ENCODE measurements at places on chromosomes 6 and 20.

- DNase-seq, result no peak
These were observed 156.8 kb upstream of the PLCB4 start for GRCh38 chr20:8912096-8912495.

DNA sequence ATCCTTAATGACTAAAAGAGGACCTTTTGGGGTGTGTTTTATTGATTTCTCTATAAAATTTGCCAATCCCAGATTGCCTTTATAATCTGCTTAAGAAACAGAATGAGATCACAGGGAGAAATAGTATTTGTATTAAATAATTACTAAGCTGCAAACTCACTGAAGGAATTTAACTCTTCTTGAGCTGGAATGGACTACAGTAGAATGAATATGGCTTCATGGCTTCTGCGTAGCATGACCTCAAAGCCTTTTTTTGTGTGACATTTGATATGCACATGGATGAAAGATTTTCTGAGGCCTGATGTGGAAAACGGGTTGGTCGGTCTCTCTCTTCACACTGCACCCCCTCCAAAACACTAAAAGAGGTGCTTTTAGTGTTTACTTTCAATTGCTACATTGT is 115.9 kb downstream of the QKI start:
- no peak for DNase-seq

GRCh38 chr6:40336296-40336695 is 250.9 kb downstream of the LRFN2 start:
- DNase-seq, result no peak

- DNase-seq, result no peak
These were observed 182.3 kb upstream of the PRSS16 start for GRCh38 chr6:27065183-27065582.

DNA sequence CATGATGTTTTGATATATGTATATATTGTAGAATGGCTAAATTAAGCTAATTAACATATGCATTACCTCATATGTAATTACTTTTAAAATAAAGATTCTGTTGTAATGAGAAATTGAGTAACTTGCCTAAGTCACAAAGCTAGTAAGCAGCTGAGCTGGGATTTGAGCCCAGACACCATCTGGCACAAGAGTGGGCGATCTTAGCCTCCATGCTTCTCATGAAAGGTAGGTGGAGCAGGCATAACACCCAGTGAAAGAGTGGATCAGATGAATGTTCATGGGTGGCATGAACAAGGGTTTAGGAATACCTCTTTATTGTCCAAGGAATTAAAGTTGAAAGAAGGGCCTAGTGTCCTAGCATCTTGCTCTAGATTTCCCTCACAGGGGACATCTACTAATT is 365.4 kb downstream of the TFAP2B start:
- DNase-seq, result no peak

GRCh38 chr6:147509891-147510290 is 1.4 kb downstream of the SAMD5 start:
- no peak for DNase-seq

GRCh38 chr6:34926655-34927054 is 37.6 kb downstream of the ANKS1A start:
- DNase-seq, result no peak

DNA sequence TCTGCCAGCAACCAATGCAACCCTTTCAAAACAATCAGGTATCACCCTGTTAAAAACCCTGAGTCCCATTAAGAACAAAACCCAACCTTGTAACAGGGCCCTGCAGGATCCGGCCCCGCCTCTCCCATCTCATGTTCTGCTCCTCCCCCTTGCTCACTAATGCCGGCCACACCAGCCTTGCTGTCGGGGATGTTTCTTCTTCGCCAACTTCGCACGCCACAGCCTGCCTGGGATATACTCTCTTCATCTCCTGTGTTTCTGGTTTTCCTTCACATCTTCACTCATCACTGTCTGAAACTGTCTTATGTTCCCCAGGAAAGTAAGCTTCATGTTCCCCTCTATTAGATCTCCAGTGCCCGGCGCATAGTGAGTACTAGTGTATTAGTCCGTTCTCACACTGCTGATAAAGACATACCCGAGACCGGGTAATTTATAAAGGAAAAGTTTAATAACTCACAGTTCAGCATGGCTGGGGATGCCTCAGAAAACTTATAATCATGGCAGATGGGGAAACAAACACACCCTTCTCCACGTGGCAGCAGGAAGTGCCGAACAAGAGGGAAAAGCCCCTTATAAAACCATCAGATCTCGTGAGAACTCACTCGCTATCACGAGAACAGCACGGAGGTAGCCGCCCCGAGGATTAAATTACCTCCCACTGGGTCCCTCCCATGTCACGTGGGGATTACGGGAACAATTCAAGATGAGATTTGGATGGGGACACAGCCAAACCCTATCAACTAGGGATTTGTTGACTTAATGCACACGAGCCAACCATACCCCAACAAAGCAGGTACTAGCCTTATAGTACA is 5.1 kb downstream of the TP53RK start:
- no peak for DNase-seq

DNA sequence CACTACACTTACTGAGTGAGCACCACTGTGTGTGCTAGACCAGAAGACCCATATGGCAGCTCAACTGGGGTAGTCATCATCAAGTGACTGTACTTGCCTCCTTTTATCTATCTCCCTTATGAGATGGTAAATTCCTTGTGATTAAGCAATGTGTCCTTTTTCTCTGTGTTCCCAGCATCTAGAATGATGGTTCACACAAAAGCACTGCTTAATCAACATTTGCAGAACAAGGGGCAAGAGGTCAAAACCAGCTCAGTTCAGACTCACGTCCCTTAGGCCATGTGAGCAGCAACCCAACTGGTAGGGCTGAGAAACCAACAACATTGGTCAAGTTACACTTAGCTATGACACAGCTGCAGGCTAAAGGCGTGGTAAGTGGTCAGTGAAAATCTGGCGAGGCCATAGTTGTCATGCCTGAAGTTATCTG is 10.0 kb downstream of the TRAM2 start:
- no peak for DNase-seq

DNA sequence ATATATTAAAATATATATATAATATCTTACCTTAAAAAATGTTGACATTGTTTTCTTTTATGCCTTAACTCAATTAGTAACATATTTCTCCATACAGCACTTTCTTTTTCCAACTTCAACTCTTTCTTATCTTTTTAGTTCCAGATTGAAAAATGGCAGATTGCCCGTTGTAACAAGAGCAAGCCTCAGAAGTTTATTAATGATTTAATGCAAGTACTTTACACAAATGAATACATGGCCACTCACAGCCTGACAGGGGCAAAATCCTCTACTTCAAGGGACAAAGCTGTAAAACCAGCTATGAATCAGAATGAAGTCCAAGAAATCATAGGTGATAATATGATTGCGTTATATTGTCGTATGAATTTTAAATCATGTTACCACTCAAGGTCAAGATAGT is 29.4 kb upstream of the KIAA1586 start:
- DNase-seq, result no peak

- peak; percentile 78 for DNase-seq
These were observed 2.6 kb downstream of the UBE2V1 start for GRCh38 chr20:50110141-50111047.

DNA sequence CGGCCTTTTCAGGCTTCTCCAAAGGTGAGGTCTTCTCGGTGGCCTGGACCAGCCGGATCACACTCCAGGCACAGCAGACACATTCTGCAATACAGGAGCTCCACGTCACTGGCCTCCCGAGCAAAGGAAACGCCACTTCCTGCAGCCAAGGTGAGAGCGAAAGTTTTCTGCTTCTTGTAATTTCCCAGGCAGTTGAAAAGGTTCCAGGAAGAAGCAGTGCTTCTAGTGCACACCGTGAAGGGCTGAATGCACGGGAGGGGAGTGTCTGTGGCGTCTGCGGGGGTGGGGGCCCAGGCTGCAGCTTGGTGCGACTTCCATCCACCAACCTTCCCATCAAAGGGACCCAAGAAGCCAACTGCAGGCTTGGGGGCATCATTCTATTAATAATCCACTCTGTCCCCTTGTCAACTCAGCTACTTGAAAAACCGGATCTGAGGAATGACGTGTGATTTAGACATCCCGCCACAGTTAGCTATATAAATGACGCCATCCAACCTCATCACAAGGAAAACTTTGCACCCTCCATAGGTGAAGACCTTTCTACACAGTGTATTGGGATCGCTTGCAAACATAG is 61.1 kb downstream of the NFATC2 start:
- no peak for DNase-seq

DNA sequence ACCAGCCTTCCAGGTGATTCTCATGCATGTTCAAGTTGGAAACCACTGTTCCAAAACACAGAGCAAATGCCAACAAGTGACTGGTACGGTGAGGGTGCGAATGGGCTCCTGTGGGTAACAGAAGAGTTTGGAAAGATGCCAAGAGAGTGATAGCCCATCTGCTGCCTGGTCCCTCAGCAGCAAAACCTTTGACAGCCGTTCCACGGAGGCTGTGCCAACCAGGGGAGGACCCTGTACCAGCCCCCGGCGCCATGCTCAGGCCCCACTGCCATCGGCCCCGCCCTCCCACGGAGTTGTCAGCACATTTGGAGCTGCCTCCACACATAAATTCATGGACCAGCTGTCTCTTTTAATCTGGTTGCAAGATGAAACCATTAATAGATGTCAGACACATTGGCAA is 4.4 kb upstream of the PTPRT start:
- no peak for DNase-seq

DNA sequence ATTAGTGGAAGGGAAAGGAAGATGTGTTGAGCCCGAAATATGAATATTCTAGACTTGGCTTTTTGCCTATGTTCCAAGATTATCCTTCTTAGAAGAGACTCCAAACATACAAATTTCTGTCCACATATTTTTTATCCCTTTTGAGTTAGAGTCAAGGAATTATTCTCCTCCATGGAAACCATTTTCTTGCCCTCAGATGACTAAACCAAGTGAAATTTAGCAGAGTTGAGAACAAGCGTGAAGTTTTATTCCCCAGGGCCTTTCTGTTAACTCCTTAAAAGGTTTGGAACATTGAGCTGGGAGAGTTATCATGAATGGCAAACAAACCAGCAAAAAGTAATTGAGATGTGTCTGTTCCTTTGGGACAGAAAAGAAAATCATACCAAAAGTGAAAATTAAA is 286.1 kb upstream of the PLCB4 start:
- no peak for DNase-seq

- DNase-seq, result no peak
These were observed 407.7 kb downstream of the CDH26 start for GRCh38 chr20:60365882-60366281.

DNA sequence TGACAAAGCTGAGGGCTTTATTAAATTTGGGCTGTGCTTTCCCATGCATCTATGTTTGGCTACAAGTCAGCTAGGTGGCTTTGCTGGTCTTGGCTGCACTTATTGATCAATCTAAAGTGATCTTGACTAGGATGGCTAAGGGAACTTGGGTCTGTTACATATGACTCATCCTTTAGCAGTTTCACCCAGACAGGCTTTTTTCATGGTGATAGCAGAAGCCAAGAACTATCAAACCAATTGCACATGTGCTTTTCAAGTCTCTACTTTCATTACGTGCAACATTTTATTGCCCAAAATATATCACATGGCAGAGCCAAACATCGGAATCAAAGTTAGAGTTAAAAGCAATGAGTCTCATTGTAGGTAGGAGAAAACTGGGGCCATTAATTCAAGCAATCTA is 626.3 kb downstream of the TENT5A start:
- DNase-seq, result no peak

DNA sequence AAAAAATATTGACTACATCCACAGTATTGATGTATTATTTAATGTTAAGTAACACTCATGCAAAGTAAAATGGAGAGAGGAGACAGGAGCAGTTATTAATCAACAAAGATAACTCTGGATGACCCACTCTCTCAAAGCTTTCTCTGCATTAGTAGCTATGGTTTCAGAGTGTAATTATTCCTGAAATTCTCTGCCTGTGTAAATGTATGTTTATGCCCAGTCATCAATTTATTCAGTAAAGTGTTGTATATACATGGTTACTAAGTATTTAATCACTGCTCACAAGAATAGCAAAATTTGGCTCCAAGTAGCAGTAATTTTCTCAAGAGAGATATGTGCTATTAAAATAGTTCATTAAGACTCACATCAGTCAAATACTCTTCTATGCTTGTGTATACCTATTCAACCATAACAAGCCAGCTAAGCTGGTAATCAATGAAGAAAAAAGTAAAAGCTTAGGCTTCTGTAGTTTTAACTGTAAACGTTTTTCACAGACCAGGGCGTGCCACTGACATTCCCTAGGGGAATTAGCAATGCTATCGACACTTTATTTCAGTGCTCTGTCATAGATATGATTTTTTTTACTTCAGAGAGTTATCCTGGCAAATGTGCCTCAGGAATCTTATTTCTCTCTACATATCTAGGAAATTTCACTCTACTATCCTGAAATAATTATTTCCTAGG is 54.0 kb upstream of the RAB32 start:
- no peak for DNase-seq

GRCh38 chr6:53139841-53140413 is 8.7 kb downstream of the GCM1 start:
- no peak for DNase-seq

- DNase-seq, result no peak
These were observed 369.1 kb downstream of the CDH4 start for GRCh38 chr20:61621035-61621730.

DNA sequence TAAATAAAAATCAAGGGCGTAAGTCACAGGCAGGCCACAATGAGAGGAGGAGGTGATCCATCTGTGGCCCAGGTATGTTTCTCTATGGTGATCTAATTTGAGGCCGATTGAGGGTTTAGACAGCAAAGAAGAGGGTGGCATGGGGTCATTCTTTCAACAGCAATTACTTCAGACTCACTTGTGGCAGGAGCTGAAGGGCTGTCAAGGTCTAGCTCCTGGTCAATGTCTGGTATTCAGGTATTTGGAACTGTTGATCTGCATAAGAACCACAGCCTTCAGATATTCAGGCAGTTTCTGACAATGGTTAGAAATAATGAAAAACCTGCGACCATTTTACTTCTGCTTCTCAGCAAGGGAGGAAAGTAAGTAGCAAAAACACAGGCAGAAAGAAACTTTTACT is 259.6 kb downstream of the FOXC1 start:
- no peak for DNase-seq

- DNase-seq, result no peak
These were observed 97.9 kb upstream of the MTHFD1L start for GRCh38 chr6:150767571-150768018.

GRCh38 chr6:169907419-169908115 is 156.1 kb downstream of the ERMARD start:
- no peak for DNase-seq

DNA sequence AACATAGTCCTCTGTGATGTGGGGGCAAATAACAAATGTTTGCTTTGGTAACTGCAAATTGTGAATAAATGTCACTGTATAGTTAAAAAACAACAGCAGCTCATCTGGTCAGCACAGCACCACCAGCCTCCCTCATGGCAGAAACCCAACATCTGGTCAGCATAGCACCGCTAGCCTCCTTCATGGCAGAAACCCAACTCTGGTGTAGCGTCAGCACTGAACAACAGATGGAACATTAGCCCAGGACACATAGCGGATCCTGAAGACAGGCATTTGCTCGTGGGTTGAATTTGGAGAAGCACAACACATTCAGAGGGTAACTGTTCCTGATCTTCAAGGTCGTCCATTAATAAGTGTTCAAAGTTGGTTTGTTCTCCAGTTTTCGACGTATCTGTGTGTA is 265.9 kb downstream of the DLL1 start:
- DNase-seq, result no peak

- no peak for DNase-seq
These were observed 15.0 kb upstream of the CSE1L start for GRCh38 chr20:49030954-49031619.

Measured in NB4 (cell line).